ENCODE measurements at places on chromosomes 11 and 22.
A peak's percentile ranks its signal among the peaks of the same experiment; 100 is the strongest.

- DNase-seq: no peak
These were observed 426.8 kb upstream of the CADM1 start for GRCh38 chr11:115930886-115931547.

DNA sequence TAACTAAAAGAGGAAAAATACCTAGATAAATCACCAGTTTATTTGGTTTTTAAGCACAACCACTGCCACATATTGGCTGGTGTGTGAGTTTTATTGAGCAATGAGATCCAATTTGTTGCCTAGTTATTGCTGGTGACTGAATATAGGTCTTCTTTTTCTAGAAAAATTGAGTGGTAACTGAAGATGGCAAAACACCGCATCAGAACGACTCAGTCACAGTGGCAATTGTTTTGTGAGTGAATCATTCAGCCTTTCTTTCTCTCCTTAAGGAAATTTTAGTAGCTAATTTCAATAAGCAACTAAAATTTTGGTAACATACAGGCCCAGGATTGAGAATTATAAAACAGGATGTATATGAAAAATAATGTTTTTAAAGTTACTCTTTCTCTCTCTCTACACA, 533.0 kb downstream of the KCNA4 start:
- DNase-seq: no peak

- no peak for DNase-seq
These were observed 322.0 kb downstream of the CTTN start for GRCh38 chr11:70720281-70720680.

DNA sequence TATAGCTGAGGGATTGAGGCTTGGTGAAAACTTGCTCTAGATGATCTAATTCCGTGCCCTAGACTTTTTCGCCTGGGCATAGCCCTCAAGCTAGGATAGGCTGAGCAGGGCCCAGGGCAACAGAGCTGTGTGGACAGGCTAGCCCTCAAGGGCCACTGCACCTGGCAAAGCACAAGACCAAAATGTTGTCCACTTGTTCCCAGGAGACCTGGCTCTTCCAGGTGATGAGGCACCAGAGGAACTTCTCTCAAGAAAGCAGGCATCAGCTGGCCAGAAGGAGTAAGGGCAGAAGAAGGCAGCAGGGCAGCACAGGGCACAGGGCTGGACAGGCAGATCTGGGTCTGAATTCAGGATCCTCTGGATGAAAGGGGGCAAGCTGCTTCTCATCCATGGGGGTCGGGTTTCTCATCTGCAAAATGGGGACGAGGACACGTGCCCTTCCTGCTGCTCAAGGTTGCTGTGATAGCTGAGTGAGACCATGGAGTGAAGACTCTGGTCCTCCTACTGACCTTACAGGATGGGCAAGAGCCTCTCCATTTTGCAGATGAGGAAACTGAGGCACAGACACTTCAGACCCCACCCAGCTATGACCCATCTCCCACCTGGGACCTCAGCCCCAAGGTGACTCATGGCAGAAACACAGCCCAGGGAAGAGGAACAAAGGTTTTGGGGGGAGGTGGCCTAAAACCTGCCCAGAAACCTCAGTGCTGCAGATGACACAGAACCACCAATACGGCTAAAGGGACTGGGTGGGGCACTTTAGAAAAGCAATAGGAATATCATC, 42.2 kb upstream of the PRDM11 start:
- no peak for DNase-seq

DNA sequence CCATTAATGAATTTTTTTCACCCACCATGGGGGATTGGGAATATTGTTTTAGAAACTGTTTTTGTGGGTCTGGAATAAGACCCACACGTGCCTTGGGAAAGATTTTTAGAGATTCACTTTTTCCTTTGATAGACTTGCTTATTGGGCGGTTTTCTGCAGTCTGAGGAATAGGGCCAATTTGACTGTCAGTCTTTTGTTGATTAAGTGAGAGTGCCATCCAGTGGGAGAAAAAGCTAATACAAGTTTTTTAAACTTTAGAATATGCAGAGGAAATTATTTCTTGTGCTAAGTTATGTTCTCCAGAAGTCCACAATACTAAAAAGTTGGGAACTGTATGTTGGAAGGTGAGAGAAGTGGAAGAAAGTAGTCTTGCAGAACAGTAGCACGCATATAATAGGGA, 56.1 kb downstream of the PRMT3 start:
- DNase-seq: peak; percentile 8

DNA sequence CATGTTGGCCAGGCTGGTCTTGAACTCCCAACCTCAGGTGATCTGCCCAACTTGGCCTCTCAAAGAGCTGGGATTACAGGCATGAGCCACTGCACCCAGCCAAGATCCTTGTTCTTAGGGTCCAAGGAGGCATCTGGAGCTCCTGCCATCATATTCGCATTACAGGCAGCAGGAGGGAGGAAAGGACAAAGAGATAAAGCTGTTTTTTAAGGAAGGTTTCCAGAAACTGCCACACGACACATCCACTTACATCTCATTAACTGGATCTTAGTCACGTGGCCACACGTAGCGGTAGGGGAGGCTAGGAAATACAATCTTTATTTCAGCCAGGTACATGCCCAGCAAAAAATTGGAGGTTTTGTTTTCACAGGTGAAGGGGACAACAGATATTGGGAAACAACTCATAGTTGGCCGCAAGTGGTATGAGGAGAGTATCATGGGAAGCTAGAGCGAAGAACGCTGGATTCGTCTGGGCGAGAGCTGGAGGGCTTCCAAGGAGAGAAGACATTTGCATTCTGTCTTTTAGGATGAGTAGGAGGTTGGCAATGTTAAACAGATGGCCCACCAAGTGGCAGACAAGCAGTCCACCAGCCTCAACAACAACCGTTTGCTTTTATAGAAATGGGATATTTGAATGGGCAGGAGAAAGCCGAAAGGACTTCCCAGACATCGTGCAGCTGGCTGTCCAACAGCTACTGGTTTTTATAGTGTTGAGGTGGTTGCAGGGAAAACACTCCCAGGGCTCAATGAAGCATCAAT, 39.2 kb upstream of the DMC1 start:
- no peak for DNase-seq

- no peak for DNase-seq
These were observed 99.0 kb upstream of the NNMT start for GRCh38 chr11:114196997-114197703.

DNA sequence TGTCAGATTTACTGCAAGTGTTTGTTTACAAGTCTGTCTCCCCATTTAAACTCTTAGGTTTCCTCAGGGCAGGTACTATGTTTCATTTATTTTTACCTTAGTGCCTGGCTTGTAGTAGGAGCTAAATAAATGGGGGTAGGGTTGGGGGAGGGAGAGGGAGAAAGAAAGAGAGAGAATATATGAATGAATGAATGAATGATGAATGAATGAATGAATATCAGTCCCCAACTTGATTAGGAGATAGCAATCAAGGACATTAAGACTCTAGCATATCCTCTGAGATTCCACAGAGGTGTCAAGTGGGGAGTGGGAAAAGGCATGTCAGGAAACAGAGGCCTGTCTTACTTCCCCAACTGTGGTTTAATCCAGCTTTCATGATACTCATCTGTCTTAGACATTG, 83.2 kb downstream of the ME3 start:
- no peak for DNase-seq

DNA sequence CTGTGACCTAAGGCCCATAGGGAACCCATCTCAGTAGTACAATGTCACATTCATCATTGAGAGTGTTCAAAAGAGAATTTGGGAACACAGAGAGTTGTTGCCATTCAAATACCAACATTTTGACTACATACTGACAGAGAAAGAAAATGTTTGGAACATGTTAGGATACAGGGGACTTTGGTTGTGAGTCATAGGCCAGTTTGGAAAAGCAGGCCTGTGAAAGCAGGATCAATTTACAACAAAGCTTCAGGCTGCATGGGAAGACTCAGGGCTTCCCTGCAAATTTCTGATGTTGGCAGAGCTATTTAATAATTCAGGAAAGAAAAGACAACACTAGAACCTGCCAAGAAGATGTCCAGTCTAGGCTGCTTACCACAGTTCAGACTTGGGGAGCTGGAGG, 374 bp downstream of the NLRP10 start:
- DNase-seq: no peak

DNA sequence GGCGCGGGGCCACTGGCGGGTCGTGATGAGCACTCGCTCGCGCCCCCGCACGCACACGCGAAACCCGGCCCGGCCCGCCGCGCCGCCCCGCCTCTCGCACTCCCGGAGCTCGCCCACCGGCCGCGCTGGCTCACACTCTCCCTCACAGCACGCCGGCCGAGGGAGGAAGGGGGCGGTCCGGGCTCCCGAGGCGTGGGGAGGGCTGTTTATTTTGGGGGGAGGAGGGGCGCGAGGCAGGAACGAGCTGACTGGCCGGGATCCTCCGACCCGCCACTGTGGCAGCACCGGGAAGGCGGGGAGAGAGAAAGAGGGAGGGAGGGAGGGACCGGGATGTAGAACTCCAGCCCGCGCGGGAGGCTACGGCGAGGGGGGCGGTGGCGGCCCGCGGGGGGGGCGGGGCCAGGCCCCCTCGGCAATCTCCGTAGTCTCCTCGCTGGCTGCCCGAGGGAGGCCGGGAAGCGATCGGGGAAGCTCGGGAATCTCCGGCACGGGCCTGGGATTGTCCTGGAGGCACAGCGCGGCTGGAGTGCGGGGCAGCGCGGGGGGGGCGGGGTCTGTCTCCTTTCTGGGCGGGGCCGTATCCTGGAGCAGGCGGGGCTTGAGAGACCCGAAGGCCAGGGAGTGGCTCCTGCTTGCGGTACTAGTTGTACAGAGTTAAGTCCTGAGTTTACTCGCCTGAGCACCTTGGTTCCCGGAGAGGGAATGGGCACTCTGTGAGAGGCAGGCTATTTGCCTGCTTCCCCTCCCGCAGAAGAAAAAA, at the start of gene RBFOX2:
RBFOX2 (minus strand) TSS at position 179 of the 760 bp plus-strand sequence. CDS start 399 bp downstream, outside the sequence.
- DNase-seq: peak; percentile 57

DNA sequence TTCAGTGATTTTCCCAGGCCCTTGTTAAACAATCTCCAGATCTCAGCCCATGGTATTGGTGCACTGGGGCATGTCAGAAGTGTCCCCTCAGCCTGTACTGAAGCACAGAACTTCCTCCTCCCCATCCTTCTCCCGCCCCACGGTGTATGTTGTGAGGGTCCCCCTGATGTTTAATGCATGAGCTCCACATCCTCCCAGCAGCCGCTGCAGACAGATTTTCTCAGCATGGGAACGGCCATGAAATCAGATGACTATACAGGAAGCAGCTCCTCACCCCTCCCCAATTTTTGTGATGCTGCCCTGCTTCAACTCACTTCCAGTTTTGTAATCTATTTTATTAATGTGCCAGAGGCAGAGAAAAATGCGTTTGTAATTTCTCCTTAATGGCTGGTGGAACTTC, 406.0 kb downstream of the MIAT start:
- no peak for DNase-seq

GRCh38 chr11:75440960-75441803, 8.2 kb upstream of the KLHL35 start:
- DNase-seq: no peak

GRCh38 chr22:41286639-41287091, 678 bp upstream of the RANGAP1 start:
- peak; percentile 64 for DNase-seq

GRCh38 chr22:37633625-37634416, 5.6 kb upstream of the SH3BP1 start:
- DNase-seq: peak; percentile 25

DNA sequence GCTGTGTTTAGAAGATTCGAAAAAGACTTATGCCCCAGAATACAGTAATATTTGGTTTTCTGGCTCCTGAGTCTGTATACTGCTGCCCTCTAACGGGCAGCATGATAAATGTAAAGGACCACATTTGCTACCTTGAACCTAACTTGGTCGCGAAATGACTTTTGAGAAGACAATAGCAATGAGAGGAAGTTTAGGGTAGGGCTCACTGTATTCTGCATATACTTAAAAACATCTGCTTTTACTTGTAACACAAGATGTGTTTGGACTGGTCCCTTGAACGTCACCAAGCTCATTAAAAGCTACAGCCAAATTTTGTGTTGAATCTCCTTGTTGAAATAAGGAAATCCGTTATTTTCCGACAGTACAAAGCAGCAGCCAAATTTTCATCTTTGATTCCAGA, 309.1 kb downstream of the SWAP70 start:
- peak; percentile 49 for DNase-seq

- no peak for DNase-seq
These were observed at the start of gene RHOG for GRCh38 chr11:3840870-3841425. RHOG (minus strand) TSS chr11:3840959; CDS start chr11:3828138, 12,821 bp downstream.

DNA sequence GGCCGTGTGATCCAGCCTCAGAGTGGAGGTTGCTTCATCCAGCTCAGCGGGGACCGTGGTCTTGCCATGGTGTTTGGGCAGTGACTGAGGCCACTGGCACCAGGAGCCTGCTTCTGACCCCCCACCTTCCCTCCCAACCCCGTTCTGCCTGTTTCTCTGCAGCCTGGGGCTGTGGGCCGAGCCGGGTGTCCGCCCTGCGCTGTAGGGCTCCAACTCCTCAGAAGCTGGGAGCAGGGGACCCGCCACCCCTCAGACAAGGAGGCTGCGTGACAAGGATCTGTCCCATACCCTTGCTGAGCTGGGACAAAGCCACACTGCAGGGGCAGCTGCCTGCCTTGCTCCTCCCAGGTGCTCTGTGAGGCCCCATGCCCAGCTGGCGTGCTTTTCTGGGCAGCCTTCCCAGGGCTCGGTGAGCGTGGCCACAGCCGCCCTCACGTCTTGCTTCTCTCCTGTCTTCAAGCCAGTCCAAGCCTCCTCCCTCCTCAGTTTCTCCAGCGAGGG, 11.7 kb upstream of the ARFGAP3 start:
- no peak for DNase-seq

- DNase-seq: no peak
These were observed 40.6 kb upstream of the HSD17B12 start for GRCh38 chr11:43639920-43640319.

- no peak for DNase-seq
These were observed 56.2 kb upstream of the RCN1 start for GRCh38 chr11:32034680-32035079.

GRCh38 chr11:60710482-60710881, 11.1 kb downstream of the MS4A8 start:
- no peak for DNase-seq

DNA sequence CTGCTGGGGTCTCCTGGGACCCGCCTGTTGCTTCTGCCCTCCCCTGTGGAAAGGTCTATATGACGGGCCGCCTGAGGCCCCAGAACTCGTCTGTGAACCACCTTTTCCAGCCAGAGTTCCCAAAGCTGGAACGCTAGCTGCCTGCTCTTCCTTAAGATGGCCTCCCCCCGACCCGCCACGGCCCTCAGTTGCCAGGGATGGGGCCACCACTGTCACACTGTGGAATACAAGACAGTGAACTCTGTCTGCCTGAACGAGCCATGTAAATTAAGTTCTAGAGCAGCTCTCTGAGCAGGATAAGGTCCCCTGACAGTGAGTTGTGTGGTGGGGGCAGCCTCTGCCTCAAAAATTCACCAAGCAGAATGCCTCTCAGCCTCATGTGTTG, 10.3 kb downstream of the CHADL start:
- DNase-seq: no peak

DNA sequence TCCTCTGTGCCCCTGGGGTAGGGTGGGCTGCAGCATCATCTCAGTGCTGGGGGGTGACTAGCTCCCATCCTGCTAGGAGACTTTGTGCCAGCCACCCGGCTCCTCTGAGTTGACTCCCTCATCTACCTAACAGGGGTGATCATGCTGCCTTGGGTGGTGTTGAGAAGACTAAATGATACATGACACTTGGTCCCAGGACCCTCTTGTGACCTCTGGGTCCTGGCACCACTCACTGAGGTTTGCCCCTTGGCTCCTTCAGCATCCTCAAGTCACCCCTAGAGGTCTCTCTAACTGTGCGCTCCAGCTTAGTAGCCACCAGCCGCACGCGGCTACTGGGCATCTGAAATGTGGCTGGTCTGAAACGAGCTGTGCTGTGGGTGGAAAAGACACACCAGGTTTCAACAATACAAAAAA, 72.1 kb downstream of the LRRC32 start:
- peak; percentile 4 for DNase-seq

GRCh38 chr22:27480487-27480886, 321.1 kb downstream of the MN1 start:
- DNase-seq: no peak
